Activated CD4-positive, alpha-beta memory T cell treated with anti-CD3 and anti-CD28 coated beads, Interleukin-2, amount 10 ng/mL, durations not matched to agents 7 days and 5 days (primary cell): ENCODE measurements at places on chromosomes 5 and 9.

DNA sequence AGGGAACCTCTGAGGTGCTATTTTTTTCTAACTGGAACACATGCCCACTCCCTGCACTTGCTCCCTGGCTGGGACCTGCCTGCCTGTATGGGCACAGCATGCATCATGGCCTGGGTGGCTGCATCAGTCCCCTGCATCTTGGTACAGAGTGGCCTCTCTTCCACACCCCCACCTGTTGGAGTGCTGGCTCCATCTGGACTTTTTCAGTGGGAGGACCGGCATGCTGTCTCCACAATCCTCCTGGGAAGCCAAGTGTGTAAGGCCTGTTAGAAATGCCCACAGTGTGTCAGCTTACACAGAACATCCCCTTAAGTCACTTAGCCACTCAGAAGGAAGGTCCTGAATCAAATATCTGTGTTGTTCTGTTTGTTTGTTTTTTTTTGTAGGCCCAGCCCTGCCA, 102.9 kb downstream of the MARCHF3 start:
- DNase-seq: no peak

- no peak for DNase-seq
Measured at GRCh38 chr5:97838214-97838613, 655.2 kb upstream of the RIOK2 start.

GRCh38 chr9:96246267-96246671, 55.7 kb downstream of the HSD17B3 start:
- no peak for DNase-seq

GRCh38 chr9:118170032-118170955, 466.1 kb downstream of the TLR4 start:
- DNase-seq: no peak

- no peak for DNase-seq
Measured at GRCh38 chr5:533243-533954, 9.2 kb upstream of the SLC9A3 start.

GRCh38 chr5:78803353-78803752, 154.8 kb upstream of the LHFPL2 start:
- no peak for DNase-seq

DNA sequence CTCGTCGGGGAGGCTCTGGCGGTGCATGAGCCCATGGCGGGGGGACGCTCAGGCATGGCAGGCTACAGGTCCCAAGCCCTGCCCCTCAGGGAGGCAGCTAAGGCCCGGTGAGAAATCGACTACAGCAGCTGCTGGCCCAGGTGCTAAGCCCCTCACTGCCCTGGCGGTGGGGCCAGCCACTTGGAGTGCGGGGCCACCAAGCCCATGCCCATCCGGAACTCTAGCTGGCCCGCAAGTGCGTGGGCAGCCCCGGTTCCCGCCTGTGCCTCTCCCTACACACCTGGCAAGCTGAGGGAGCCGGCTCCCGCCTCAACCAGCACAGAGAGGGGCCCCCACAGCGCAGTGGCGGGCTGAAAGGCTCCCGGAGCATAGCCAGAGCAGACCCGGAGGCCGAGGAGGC, 1896.9 kb upstream of the CDH6 start:
- no peak for DNase-seq

DNA sequence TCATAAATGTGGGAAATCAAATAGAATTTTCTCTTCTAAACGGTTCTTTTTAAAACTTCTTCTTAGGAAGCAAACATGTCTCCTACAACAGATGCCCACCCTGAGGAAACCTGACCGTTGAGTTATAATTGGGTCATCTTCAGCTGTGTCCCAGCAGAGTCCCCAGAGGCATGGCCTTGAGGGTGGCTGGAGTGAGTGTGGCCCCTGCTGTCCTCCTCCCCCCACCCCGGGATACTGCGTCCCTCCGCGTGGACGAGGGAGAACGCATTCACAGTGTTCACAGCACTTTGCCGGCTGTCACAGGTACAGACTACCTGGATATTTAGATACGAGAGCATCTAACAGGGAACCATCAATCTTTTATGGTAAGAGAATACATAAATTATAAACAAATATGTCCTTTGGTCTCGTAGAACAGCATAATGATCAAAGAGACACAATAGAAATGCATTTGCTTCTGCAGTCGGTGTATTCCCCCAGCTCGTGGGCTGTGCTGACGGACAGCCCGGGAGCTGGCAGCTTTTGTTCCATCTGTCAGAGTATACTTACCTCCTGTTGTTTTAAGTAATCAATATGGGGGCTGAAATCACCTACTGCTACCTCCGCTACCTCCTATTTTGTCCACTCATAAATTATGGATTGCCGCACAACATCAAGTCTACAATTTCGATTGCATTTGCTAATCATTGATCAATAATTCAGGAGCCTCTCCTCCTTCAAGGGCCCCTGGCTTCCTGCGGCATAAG, 214.7 kb downstream of the IRX2 start:
- DNase-seq: no peak

DNA sequence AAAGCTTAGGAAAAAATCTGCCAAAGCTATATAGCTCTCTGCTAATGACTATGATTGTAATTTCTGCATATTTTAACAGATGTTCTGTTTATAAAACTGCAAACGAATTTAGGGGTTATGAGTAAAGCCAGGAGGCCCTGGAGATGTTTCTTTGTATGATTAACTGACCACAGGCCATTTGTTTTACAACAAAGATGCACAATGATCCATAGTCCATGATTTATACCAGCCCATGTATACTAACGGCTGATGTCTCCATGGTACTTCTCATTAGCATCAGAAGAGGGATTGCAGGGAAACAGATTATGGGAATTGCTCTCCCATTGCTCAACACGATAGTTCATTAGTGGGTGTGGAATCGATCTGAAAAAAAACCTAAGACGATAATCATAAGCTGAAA, 78.9 kb downstream of the PPP2R2B start:
- DNase-seq: no peak

GRCh38 chr5:60586307-60586901, 113.6 kb downstream of the DEPDC1B start:
- DNase-seq: no peak

- DNase-seq: peak; percentile 14
Measured at GRCh38 chr9:129319076-129319937, 141.2 kb upstream of the IER5L start.

- no peak for DNase-seq
Measured at GRCh38 chr9:87392086-87392485, 105.6 kb upstream of the DAPK1 start.

- no peak for DNase-seq
Measured at GRCh38 chr5:89397096-89397495, 514.1 kb upstream of the MEF2C start.

DNA sequence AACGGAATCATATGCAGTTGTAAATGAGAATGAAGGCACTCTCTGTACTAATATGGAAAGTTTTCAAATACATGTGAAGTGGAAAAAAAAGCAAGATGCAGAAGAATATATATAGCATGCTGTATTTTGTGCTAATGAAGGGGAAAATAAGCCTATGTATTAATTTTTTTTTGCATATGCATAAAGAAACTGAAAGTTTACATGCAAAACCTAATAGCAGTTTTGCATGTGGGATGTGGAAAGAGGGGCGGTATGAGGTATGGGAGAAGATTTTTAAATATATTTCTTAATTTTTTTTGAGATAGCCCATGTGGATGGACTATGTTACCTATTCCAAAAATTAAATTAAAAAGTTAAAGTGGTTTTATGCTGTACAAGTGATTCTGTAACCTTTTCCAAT, 83.7 kb upstream of the IL12B start:
- DNase-seq: no peak

- no peak for DNase-seq
Measured at GRCh38 chr5:162209005-162209605, 141.5 kb downstream of the GABRG2 start.

DNA sequence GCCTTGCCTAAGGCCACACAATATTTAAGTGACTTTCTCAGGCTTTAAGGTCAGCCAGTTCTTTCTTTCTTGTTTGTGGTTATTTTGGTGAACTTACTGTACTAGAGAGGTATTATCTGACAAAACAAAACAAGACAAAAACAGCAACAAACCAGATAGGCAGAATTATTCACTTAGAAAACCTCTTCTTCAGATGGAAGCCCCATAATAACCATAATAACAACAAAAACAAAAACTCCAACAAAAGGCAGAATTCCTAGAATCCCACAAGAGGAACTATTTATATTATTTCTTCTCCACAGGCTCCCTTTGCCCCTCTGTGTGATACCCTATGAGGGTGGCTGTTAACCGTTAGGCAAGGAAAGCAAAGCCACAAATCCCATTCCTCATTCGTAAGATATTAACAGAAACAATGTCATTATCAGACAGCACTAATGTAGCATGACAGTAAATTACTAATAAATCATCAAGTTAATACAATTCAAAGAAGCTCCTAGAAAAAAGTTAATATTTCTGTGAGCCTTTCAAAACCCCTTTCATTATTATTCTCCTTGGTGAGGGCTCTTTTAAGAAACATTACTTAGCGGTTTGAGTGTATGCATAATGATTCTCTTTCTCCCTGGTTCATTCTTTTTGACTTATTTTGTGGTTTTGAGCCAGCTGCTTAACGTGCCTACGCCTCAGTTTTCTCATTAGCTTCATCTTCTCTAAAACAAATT, 274.9 kb downstream of the EFNA5 start:
- DNase-seq: no peak

DNA sequence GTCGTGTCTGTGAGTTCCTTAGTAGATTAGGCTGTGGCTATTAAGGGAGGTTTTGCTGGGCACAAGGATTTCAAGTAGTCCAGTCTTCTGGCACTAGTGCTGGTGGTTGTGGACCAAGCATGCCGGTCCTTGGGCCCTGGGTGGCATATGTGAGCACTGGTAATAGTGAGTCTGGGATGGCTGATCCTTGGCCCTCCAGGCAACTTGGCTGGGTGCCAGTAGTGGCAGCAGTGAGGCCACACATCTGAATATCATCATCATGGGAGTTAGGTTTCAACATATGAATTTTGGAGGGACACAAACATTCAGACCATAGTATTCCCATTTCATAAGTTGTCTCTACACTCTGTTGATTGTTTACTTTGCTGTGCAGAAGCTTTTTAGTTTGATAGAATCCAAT, 25.3 kb upstream of the APBA1 start:
- DNase-seq: no peak

GRCh38 chr5:141420855-141421488, at the start of gene PCDHGA11:
Gene PCDHGA11, plus strand, starts transcription at chr5:141421051. Its CDS starts 177 bp downstream, at chr5:141421228.
- peak; percentile 46 for DNase-seq

GRCh38 chr5:64831996-64832395, 63.3 kb downstream of the CWC27 start:
- no peak for DNase-seq

DNA sequence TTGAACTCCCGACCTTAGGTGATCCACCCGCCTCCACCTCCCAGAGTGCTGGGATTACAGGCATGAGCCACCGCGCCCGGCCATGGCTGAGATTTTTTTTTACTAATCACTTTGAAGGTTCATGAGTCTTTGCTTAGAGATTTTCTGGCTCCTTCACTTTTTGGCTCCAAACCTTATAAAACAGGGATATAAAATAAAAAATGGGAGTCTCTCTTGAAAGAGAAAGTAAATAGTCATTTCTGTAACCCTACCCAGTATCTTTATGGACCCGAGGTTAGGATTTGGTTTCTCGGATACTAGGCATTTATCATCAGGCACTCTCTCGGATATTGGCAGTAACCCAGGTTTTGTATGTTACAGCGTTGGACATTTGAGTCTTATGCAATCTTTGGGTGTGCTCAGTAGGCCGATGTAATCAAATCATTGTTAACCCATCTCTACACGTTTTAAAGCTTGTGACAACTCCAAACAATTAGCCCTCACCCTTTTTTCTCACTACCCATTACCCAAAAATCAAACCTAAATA, 25.3 kb downstream of the STXBP1 start:
- no peak for DNase-seq

DNA sequence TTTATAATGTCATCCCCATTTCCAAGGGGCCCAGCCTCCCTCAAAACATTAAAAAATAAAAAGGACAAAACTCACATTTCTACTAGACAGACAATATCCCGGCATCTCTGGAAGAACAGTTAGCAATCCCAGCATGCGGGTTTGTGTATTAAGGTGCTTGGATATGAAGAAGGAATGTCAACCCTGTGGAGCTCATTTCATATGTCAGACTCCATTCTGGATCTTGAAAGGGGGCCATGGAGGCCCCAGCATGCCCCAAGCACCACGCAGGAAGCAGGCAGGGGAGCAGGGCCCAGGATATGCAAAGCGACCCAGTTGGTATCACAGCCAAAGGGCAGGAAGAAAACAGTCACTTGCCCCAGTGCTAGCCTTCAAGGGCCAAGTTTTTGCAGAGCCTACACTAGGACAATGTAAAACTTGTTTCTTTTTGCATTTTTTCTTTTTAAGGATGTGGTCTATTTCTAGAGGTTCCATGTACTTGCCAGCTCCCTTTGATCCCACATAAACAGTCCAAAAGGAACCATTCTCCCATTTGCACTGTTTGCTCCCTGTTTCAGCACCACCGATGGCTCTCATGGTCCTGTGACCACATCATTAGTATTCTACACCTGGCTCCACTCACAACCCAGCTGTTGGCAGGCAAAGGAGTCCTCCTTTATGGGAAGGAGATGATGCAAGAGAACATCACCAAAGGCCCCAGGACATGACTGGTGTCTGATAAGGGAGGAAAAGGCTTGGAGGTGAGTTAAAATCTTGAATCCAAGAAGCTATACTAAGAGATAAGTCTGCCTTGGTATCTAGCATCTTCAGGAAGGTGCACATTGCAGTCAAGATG, 58.3 kb downstream of the FGF1 start:
- DNase-seq: no peak

- DNase-seq: peak; percentile 46
Measured at GRCh38 chr5:171907725-171908343, 98.6 kb downstream of the FBXW11 start.

- DNase-seq: no peak
Measured at GRCh38 chr5:43573058-43573457, 16.2 kb upstream of the PAIP1 start.

DNA sequence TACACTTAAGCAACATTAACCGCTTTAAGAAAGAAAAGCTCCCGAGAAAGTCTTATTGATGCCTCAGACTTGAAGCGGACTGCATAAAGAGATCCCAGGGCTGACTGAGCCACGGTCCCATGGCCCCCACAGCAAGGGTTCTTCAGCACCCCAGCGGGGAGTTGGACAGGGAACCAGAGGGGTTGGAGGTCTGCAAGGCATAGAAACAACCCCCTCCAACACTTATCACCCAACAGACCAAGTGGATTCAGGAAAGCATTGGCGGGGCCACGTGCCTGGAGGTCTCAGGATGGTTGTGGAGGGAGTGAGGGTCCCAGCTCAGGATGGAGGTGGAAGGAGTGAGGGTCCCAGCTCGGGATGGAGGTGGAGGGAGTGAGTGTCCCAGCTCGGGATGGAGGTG, 143.7 kb upstream of the IRX2 start:
- DNase-seq: no peak

DNA sequence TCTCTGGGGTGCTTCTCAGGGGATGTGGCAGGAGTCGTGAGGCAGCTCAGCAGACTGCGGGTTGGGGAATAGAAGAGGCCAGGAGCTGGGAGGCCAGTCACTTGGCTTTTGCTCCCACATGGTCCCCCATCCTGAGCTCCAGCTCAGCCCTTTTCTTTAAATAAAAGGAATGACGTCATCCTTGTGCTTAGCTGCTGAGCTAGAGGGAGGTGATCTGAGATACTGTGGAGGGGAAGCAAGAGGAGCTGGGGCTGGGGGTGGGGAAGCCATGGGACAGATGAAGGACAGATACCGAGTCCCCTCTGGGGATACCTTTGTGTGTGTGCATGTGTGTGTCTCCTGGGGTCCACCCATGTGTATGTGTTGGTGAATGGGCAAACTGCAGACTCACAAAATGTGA, 89.0 kb upstream of the ARAP3 start:
- no peak for DNase-seq

- DNase-seq: no peak
Measured at GRCh38 chr5:94707359-94707758, 88.9 kb downstream of the SLF1 start.
